ENCODE measurements at places on chromosomes 4 and X.

DNA sequence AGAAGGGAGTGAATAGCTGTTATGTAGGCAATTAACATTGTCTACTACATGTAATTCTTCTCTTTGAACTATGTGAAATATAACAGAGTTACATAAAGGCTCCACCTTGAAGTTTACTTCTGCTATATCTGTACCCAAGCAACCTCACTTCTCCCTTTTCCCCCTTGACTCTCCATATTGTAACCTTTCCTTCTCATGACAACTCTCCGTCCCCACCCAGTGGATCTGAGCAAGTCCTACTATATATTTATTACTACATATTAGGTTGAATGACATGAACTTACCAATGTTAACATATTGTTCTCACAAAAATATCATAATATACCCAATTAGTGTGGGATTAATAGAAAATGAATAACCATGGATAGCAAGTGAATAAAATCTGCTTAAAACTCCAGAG, 93.2 kb upstream of the ATP8A1 start:
- peak; percentile 24 for DNase-seq

- DNase-seq, result no peak
These were observed 79.2 kb upstream of the UGT8 start for GRCh38 chr4:114519368-114519767.

DNA sequence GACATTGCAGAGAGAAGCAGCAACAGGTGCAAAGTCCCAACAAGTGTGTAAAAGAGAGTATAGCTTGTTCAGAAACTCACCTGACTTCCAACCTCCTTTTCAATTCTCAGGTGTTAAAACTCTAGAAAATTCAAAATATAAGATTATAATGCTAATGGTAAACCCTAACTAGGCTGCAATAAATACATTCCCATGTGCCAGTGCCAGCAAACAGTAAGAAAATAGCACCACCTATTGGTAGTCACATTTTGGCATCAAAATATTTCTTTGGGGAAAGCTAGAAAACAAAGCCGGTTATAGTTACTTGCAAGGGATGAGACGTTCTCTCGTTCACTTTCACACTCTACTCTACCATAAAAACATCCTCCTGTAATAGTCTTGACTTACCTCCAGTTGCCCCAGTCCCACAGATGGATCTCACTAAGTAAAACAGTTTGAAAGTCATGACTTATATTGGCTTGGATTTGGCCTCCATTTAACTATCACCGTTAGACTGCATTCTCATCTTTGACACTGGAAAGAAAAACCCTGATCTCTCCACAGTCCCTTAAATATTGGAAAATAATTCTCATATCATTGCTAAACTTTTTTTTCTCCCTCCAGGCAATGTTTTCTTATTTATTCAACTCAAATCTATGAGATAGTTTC, 9.6 kb downstream of the BMP3 start:
- no peak for DNase-seq

DNA sequence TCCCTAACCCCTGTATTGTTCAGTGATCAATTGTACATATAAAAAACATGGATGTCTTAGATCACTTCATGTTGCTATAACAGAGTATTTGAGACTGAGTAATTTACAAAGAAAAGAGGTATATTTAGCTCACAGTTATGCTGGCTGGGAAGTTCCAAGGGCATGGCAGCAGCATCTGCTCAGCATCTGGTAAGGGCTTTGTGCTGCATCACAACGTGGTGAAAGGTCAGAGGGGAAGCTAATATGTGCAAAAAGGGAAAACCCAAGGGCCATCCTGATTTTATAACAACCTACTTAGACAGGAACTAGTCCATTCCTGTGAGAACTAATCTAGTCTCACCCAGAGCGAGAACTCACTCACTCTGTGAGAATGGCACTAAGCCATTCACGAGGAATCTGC, 128.2 kb upstream of the OTUD4 start:
- no peak for DNase-seq

DNA sequence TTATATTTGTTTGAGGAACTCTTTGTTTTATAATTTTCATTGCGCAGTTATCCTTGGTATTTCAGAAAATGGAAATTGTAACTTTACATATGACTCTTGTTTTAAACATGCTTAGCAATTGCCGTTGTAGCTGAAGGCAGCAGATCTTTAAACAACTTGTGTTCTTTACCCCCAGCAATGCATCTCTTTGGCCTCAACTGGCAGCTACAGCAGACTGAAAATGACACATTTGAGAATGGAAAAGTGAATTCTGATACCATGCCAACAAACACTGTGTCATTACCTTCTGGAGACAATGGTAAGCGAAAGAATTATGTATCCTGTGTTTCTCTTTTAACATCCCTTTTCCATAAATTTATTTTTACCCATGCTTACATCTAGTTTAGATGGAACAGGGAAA, 263.6 kb downstream of the DCTD start:
- no peak for DNase-seq

Measured in effector CD4-positive, alpha-beta T cell (primary cell).